ENCODE measurements at places on chromosomes 5 and 9. TPM values are rescaled to one million over a fixed set of nuclear protein-coding genes. Genes with fewer than 3 reads are reported as not detected.

KIF20A gene
- total RNA-seq = 2.8 TPM

ADRB2 gene
- total RNA-seq = 38.0 TPM

CNTLN gene
- 6.3 TPM for total RNA-seq

- H3K4me3 ChIP-seq = no peak overlapping the region
- DNase-seq = no peak
- no peak overlapping the region for H3K27ac ChIP-seq
- H3K36me3 ChIP-seq = no peaks in the 10 kb centered on the region
These were observed 3.3 kb upstream of the NEURL1B start for GRCh38 chr5:172637740-172638139.

- H3K27ac ChIP-seq = no peak overlapping the region
- H3K4me3 ChIP-seq = no peak overlapping the region
- no peak for DNase-seq
- H3K36me3 ChIP-seq = no peaks in the 10 kb centered on the region
- H3K4me1 ChIP-seq = no peaks in the 10 kb centered on the region
These were observed 53.2 kb upstream of the C9orf72 start for GRCh38 chr9:27626244-27627187.

GRCh38 chr5:133220851-133221674 lies 169.2 kb downstream of the HSPA4 start:
- DNase-seq = peak; percentile 19
- no peak overlapping the region for H3K4me3 ChIP-seq
- no peaks in the 10 kb centered on the region for H3K36me3 ChIP-seq
- H3K27ac ChIP-seq = no peak overlapping the region

DNA sequence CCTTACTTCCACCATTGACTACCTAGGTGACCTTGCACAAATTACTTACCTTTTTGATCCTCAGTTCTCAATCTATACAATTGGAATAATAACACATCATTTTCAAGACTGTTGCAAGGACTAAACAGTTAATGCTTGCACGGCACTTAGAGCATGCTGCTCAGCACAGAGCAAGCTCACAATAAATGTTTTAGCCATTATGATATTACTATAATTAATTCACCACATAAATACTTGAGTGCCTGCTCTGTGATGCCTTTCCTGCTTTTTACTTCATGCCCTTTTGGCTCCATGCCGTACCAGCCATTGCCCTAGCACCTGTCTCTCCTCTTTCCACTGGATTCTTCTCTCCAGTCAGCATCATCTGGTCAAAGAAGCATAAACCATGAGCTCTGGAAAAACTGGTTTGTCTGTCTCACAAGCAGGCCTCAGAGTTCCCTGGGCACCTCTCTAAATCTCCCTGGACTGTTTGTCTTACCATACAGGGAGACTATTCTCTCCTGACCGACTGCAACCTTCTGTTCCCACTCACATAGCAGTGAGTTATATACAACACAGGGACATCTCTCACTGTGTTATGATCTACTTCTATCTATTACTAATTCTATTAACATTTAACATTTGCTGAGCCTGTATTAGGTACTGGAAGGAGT lies 260.4 kb upstream of the ADRA1B start:
- H3K27ac ChIP-seq = no peak overlapping the region
- no peaks in the 10 kb centered on the region for H3K36me3 ChIP-seq
- no peaks in the 10 kb centered on the region for H3K27me3 ChIP-seq
- H3K4me3 ChIP-seq = no peak overlapping the region
- H3K4me1 ChIP-seq = no peaks in the 10 kb centered on the region

- H3K4me3 ChIP-seq = peak overlapping the region; percentile 26
- no peak for DNase-seq
- H3K27me3 ChIP-seq = no peaks in the 10 kb centered on the region
- no peak overlapping the region for H3K27ac ChIP-seq
These were observed 454.5 kb upstream of the ZNF608 start for GRCh38 chr5:125200866-125201373.

DNA sequence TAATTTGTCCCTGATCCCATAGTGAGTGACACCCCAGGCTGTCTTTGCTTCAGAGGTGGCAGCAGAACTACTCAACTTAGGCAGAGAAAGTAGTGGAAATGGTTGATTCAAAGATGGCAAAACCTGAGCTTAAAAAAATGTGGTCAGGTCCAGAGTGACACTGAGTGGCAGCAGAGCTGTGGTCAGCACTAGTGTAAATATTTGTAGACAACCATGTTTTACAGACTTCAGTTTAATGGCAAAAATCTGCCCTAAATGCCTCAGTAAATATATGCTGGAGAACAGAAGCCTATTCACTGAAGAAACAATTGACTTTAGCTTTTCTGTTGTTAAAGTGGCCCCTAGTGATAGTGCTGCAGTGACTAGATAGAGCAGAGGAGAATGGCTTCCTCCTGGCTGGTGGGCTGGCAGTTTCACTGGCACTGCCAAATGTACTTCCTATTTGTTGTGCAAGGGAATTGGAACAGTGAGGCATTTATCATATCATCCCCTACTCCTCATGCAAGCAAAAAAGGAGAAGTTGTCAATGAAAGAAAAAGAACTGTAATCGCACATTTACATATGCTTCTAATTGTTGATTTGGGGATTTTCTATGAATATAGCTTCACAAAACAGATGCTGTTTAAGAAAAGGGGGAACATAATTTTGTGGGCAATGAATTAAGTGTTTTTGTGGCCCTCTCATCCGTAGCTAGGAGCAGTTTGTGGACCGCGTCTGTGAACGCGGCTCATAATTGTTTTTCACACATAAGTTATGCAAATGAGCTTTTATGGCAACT lies 12.0 kb downstream of the PBX3 start:
- DNase-seq = no peak
- peaks cover 19% of the 10 kb centered on the region for H3K4me1 ChIP-seq
- no peak overlapping the region for H3K4me3 ChIP-seq
- no peak overlapping the region for H3K27ac ChIP-seq
- H3K36me3 ChIP-seq = no peaks in the 10 kb centered on the region
- H3K27me3 ChIP-seq = no peaks in the 10 kb centered on the region

- H3K4me3 ChIP-seq = no peak overlapping the region
- no peak for DNase-seq
- H3K27ac ChIP-seq = no peak overlapping the region
- H3K4me1 ChIP-seq = no peaks in the 10 kb centered on the region
- H3K27me3 ChIP-seq = no peaks in the 10 kb centered on the region
- no peaks in the 10 kb centered on the region for H3K36me3 ChIP-seq
These were observed 581.7 kb upstream of the RIOK2 start for GRCh38 chr5:97764700-97765099.

GRCh38 chr9:72415163-72415562 lies 50.2 kb upstream of the ZFAND5 start:
- no peak overlapping the region for H3K4me3 ChIP-seq
- no peak overlapping the region for H3K27ac ChIP-seq
- no peaks in the 10 kb centered on the region for H3K4me1 ChIP-seq
- no peaks in the 10 kb centered on the region for H3K36me3 ChIP-seq
- H3K27me3 ChIP-seq = no peaks in the 10 kb centered on the region

Data from upper lobe of left lung (tissue), 6 donors.